ENCODE measurements at places on chromosomes 12 and 14. TPM values are rescaled to one million over a fixed set of nuclear protein-coding genes. Genes with fewer than 3 reads are reported as not detected.

KRT2 gene
- total RNA-seq: not detected

LRIG3 gene
- total RNA-seq: 0.58 TPM

SEL1L gene
- 8.1 TPM for total RNA-seq

PRPH gene
- 2.2 TPM for total RNA-seq

CNTN1 gene
- not detected for total RNA-seq

CCER1 gene
- not detected for total RNA-seq

GPR137C gene
- 7.8 TPM for total RNA-seq

CRIP2 gene
- 209 TPM for total RNA-seq

CD27 gene
- total RNA-seq: not detected
